ENCODE measurements at places on chromosomes 12 and 14.

DNA sequence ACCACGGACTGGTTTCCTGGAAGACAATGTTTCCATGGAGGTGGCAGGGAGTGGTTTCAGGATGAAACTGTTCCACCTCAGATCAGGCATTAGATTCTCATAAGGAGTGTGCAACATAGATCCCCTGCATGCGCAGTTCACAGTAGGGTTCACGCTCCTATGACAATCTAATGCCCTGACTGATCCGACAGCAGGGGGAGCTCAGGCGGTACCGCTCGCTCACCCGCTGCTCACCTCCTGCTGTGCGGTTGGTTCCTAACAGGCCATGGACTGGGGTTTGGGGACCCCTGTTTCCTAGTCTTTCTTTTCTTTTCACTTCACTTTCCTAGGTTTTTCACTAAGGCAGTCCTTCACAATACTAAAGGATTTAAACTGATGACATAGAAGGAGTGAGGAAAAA, 39.6 kb downstream of the GUCY2C start:
- no peak for DNase-seq

- no peak for DNase-seq
Measured at GRCh38 chr12:92223481-92223880, 77.8 kb upstream of the BTG1 start.

GRCh38 chr14:72741826-72742117, 152.1 kb downstream of the DPF3 start:
- no peak for DNase-seq

- peak; percentile 85 for DNase-seq
Measured at GRCh38 chr12:119804011-119804641, 73.0 kb downstream of the CIT start.

DNA sequence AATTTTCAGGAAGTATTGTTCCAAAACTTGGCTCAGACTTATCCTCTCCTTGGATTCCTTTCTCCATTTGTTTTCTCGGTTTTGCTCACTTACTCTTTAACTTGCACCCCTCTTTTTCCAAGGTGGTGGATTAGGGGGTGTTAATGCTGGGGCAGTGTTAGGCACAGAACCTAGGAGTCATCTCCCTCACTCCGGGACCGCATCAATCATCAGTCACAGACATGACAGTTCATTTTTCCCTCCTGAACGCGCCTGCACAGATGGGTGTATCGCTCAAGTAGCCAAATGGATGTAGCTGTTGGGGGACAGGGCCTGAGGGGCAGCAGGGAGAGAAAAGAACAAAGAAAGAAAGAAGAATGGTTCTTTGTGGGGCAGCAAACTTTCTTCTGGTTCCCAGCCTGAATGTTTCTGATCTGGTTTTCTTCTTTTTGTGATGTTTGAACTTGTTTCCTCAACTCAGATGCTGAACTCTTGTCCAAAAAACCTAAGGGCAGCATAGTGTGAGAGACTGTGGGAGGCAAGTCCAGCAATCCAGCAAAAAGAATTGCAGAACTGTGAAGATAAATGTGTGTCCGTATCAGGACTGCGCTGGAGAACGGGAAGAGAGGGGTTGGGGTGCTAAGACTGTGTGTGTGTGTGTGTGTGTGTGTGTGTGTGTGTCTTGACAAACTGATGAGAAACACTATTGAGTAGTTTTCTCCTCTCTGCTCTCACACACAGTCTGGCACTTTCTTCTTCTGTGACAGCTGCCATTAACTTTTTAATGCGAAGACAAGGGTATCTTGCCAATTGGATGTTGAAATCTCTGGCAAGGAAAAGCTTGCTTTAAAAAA, 131.1 kb downstream of the FBXL14 start:
- no peak for DNase-seq

DNA sequence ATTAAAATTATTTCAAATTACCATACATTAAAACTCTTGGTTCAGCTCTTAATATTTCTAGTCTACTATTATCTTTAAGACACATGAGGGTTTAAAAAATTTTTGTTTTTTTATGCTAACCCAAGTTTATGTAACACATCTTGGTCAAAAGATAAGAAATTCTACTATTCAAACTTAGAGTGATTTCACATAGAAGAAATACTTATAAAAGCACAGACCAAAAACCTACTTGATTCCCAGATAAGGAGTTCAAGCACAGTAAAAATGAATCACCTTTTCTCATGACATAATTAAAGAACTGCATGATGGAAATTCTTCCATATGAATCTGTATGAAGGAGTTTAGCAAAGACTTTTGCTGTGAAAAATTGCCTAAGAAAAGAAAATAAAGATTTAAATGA, 13.9 kb downstream of the PPP2R3C start:
- DNase-seq, result no peak

GRCh38 chr12:40054555-40055227, 51.2 kb downstream of the SLC2A13 start:
- DNase-seq, result peak; percentile 73

- DNase-seq, result no peak
Measured at GRCh38 chr14:53346988-53347387, 193.9 kb upstream of the DDHD1 start.

GRCh38 chr12:51970904-51971646, 19.6 kb downstream of the ACVR1B start:
- peak; percentile 40 for DNase-seq

DNA sequence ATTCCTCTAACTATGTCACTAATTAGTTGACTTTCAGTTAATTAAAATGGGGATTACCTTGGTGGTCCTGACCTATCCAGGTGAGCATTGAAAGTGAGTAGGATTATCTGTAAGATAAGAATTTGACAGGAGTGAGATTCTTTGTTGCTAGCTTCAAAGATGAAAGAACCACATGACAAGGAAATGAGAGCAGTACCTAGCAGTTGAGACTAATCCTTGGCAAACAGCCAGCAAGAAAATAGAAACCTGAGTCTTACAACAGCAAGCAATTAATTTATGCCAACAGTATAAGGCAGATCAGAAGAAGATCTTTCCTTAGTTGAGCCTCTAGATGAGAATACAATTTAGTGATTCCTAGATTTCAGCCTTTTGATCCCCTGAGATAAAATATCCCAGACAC, 1058.4 kb downstream of the LRFN5 start:
- DNase-seq, result no peak

GRCh38 chr14:91253795-91254323, 9.4 kb upstream of the GPR68 start:
- no peak for DNase-seq

- DNase-seq, result no peak
Measured at GRCh38 chr14:93683226-93683625, 105.1 kb downstream of the PRIMA1 start.

DNA sequence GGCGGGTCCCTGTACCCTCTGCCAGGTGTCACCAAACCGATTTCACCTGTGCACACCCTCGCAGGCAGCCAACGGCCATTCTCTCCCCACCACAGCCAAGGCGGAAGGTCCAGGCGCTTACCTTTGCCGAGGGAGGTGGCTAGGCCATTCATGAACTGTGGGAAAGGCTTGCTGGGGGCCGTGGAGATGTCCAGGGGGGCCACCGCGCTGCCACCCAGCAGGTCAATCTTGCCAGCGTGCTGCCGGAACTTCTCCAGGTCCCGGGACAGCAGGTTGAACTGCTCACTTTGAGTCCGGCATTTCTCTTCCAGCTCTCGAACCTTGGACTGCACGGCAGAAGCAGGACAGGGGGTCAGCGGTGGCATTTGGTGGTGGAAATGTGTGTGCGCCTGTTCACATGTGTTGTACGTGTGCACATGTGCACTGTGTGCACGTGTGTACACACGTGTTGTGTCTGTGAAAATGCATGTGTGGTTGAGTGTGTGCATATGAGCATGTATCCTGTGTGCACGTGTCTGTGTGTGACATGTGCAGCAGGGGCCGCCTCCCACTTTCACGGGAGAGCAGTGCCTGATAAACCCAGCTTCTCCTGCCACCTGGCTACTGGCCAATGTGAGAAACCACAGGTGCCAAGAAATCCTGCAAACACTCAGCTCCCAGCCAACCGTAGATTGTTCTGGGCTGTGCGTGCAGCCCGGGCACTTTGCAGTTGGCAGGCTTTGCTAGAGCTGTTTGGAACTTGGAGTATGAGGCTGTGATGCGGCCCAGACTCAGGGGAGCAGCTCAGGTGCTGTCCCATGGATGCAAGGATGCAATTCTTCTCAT, 118.9 kb downstream of the PIWIL1 start:
- DNase-seq, result no peak

DNA sequence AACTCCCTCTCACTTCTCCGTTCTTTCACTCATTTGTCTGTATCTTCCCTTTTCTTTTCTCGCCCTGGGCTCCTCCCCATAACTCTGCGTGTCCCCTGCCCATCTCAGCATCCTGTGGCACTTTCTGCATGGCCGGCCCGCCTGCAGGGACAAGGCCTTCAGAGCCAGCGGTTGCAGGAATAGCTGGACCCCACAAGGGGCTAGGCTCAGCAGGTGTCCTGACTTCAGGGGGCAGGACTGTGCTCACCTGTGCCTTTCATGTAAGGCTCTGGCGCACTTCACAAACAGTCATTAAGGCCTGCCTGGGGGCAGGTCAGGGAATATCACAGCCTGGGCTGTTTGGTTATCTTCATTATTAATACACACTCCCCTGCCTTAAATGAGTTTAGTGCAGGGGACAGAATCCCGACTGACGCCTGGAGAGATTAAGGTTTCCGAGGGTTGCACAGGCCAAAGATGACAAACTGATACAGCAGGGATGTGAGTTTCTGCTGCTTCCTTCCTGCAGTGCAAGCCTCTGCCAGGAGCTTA, 768.8 kb upstream of the TBX3 start:
- DNase-seq, result no peak

DNA sequence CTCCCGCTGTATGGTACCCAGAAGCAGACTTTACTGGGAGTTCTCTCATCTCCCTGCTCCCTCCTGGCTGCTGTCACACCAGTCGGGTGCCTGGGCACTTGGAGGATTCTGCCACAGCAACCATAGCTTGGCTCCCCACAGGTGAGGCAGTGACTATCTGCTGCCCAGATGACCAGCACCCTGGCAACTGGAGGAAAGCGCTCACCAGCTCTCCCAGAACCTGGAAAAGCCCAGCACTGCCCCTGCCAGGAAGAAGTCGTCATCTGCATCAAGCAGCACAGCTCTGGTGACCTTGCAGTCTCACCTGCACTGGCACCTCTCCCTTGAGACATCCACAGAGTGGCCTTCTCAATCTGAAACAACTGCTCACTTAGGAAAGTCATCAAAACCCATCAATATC, 31.9 kb upstream of the TC2N start:
- DNase-seq, result no peak

GRCh38 chr12:56392331-56392730, 29.7 kb upstream of the APOF start:
- DNase-seq, result no peak

DNA sequence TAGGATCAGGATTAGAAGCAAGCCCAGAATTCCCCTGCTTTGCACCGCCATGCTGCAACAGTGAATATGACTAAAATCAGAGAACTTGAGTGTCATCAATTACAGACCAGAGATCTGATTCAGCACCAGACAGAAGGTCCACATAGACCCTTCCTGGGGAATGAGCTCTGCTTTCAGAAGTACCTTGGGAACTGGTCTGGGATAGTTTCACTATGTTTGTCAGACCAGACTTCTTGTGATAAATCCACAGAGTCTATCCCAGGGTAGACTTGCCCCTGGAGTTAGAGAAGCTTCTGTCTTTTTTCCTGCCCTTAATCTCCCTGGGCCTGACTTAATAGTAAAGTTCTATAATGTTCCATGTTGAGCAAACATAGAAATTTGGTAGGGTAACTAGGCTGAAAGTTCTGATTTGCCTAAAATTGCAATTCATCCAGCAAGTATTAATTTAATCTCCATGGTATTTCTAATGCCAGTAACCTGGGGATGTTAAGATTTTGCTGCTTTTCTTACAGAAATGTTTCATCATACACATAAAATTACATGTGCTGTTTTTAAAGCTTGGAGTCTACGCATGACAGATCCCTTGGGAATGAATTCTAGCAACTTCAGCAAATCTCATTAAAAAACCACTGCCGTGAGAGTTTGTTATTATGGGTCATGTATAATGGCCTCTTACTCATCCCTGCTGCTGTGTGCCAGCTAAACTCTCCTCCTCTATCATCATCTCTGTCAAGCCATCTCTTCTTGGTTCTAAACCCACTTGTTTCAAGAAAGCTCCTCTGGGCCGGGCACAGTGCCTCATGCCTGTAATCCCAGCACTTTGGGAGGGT, 61.3 kb upstream of the METAP2 start:
- peak; percentile 91 for DNase-seq

DNA sequence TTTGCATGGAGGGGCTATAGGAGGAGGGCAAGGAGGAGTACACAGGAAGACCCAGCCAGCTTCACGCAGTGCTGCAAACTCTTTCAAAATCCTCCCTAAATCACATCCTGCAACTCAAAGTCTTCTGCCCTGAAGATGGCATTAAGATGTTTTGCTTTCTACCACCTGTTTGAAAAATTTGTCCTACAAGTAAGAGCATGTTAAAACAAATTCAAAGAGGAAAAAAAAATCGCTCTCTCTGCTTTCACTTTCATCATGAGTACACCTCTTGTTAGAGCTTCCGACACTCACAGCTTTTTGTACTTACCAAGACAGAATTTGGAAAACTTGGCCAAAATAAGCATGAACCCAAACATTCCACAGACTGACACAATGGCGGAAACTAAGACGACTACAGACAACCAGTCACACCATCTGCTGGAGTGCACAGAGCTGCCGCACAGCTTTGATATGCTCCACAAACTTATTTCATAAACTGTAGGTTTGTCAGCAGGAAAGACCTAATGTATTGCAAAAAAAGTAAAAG, 21.3 kb downstream of the GCH1 start:
- DNase-seq, result peak; percentile 63

DNA sequence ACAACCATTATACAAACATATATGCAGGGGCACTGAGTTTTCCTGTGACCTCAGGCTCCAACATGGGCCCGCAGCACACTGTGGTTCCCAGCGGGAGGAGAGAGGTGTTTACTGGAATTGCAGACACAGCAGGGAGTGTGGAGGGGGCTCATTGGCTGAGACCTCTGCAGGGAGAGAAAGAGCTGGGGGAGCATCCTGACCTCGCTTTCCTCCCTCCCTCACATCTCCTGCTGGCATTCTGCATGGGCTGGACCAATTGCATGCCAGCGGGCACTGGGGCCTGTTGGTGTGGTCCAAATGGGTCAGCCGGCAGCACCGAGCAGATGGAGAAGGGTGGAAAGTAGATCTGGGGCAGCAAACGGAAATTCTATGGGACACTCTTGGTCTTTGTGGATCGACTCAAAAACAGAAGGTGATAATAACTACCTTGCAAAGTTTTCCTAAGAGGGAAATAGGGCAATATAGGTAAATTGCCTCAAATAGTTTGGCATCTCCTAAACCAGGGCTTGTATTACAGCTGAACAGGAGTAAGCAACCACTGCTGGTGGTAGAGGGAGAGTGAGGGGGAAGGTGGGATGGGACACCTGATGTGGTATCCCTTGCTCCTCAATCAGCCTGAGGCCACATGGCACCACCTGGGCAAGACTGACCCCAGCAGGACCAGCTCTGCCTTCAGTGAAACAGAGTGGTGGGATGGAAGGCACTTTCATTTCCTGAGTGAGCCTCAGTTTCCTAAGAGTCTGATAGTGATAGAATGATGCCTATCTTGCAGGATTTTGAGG, 86.9 kb downstream of the NTF3 start:
- no peak for DNase-seq

GRCh38 chr14:51846631-51847488, 13.6 kb upstream of the GNG2 start:
- peak; percentile 35 for DNase-seq
